ENCODE measurements at places on chromosomes 7 and 10.

DNA sequence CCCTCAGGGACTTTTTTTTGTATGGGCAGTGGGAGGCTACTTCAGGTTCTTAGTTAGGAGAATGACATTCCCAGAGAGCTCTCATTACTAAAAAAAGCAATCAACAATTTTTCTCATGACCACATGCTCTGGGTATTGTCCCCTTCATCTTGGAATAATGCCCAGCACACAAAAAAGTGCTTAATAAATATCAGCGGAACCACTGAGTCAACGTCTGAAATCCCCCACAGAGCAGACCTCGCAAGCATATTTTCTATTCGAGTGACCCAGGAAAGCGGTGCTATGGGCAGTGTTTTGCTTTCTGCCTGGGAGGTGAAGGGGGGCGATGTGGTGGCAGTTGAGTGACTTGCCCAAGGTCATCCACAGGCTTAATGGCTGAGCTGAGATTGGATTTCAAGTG lies 493.4 kb upstream of the ZMIZ1 start:
- DNase-seq = no peak

DNA sequence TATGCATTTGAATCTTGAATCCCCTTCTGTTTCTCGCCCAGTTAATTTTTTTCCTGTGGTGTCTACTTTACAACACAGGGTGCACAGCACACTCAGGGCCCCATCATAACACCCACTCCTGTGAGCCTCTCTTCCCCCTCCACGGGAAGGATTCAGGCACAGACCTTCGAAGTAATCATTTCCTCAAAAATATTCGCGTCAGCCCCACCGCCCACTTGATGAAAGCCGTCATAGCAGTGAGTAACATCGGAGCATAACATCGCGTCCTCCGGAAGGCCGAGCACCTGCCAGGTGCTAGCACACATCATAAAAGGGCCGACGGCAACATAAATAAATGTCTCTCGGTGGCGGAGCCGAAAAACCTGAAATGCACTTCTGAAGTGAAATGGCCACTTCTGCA lies 201.7 kb upstream of the ADARB2 start:
- no peak for DNase-seq

GRCh38 chr10:3807928-3808496 lies 23.0 kb upstream of the KLF6 start:
- DNase-seq = no peak

DNA sequence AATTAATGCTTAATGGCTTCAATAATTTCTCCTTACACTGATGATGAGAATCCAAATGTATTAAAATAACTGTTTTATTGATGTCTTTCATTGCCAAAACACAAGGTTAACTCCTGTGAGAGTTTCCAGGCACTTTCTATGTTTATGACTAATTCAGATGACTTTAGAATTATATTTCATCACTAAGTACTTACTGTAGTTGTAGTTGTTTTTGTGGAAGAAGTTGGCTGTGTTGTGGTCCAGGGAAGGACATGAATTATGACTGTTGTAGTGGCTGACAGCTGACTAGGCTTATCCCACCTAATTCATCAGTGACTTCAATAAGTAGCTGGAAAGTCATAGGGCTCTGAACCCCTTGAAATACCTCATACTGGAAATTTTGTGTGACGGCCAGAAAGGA lies 254.8 kb downstream of the HGF start:
- no peak for DNase-seq

GRCh38 chr7:73992101-73992562 lies 35.8 kb upstream of the ELN start:
- no peak for DNase-seq

DNA sequence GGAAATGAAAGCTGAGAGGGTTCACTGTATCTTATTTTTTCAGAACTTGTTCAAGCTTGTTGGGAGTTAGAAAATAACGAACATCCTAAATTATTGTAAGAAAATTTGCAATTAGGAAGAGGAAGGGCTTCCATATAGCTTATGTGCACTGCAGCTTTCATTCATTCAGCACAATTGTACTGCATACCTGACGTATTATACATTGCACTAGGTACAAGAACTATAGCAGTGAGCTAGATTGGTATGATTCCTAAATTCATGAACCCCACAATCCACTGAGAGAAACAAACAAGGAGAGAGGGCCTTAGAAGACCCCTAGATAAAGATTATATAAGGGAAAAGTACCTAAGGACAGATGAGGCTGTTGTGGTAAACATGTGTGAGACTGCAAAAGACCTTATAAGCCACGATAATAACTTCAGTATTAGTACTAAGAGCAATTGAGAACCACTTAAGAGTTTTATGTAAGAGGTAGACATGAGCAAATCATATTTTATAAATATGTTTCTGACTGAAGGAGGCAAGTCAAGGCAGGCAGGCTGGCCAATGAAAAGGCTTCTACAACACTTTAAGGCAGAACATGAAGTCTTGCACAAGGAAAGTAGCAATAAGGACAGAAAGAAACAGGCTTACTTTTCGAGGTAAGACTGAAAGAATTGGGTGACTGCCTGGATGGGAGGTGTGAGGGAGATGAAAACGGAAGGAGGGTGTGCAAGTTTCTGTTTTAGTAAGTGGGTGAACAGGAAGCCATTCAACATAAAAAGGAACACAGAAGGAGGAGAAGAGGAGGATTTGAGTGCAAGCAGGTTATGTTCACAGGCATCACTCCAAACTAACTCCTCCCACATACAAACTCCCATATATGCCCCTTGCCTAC lies 77.9 kb upstream of the LRRN3 start:
- no peak for DNase-seq

GRCh38 chr10:12699781-12700556 lies 301.5 kb downstream of the CCDC3 start:
- DNase-seq = no peak

- no peak for DNase-seq
Measured at GRCh38 chr7:14104861-14105260, 115.4 kb upstream of the ETV1 start.

DNA sequence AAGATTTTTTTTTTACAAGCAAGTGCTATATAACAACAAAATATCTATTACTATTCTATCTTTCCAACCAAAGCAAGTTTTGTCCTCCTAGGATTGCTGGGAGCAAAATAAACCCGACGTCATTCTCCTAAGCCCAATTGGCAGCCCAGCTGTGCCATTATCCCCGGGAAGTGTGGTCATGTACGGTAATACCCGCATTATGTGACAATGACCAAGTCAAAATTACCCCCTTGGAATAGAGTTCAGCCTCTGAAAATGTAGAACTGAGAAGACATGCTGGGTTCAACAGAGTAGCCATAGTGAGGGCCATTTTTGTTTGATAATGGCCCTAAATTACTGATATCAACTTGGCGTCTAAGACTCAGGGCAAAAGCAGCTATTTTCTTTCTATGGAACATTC lies 215.5 kb downstream of the LRRTM3 start:
- no peak for DNase-seq

- no peak for DNase-seq
Measured at GRCh38 chr7:132789281-132789680, 213.0 kb upstream of the PLXNA4 start.

DNA sequence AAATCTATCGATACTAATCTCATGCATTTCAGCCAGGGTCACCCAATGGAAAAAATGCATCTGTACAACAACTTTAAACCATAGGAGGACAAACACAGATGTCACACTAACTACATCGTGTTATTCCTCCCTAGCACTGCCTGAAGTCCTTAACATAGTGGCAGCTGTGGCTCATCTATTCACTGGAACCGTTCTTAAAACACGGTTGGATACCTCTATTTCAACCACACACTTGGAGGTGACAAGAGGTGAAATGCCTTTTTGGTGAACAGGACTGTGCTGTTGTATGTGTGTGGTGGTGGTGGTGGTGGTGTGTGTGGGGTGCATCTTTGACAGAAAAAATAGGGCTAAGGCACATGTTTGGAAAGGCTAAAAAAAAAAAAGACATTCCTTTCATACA lies 93.1 kb downstream of the NRP1 start:
- no peak for DNase-seq

- DNase-seq = no peak
Measured at GRCh38 chr7:84088802-84089201, 105.8 kb downstream of the SEMA3A start.

DNA sequence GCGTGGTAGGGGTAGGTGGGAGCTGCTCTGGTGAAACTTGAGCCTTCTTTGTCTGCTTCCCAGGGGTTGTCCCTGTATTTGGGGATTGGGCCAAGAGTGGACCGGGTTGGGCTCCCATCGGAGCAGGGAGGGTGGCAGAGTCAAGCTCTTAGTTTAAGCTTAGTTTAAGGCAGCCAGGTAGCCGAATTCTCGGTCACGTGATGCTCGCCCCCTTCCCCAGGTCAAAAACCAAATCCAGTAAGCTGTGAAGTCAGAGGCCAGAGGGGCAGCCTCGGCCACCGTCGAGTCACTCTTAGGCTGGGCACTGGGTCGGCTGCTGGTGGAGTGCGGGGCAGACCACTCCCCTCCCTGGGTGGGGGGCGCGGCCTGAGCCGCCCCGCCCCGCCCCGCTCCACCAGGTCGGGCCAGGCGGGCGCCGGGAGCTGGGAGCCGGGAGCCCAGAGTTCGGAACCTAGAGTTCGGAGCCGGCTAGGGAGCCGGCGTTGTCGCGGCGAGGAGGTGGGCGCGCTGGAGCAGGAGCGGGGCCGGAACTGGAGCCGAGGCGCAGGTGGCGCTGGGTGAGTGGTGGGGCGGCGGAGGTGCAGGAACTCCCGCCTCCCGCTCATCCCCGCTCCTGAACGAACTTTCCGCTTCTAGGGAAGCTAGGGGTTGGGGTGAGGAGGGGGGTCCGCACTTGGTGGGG lies 2.8 kb upstream of the LZTS2 start:
- peak; percentile 21 for DNase-seq

DNA sequence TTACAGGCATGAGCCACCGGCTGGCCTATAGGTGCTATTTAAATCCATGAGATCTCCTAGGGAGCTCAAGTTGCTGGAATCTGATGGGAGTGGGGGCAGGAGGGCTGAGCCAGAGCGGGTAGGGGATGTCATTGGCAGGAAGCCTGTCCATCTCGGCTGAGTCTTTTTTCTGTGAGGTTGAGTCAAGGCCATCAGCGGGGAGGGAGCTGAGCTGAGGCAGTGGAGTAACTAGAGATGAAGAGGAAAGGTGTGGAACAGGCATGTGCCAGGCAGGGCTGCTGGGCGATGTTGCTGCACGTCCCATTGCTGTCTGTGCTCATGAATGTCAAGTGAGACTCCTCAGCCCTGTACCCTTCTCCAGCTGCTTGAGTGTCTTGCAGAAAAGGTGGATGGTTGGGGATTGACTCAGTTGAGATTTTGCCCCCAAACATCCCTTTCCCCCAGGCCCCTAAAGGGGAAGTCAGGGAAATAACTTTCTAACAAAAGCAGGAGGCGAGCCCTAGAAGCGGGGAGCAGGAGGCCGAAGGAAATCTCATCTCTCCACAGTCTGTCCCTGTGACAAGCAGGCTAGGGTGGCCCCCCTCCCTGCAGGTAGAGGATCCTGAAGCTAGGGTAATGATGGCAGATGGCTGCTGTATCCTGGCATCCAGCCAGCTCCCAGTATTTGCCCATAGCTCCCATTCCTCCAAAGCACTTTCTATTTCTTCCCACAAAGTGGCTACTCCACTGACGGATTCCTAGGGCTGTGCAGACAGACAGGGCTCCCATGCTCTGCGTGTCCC lies 5.4 kb downstream of the ATP6V1F start:
- DNase-seq = no peak

GRCh38 chr7:106339513-106340246 lies 54.9 kb upstream of the NAMPT start:
- DNase-seq = no peak

DNA sequence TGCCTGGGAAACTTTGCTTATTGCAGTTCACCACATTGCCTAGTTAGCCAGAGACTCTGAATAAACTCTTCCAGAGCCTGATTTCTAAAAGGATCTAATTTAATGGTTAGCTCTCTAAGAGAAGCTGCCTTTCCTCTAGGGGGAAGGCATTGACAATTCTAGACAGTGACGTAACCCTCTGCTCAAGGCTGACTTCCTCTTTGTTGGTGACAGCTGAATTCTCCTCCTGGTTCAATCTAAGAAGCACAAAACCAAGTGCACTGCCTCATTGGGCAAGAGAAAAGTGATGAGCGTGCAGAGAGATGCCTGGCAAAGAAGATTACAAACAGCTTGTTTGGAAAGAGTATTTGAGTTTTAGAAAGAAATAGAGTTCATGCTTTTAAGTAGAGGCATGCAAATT lies 102.7 kb downstream of the MACC1 start:
- no peak for DNase-seq

- no peak for DNase-seq
Measured at GRCh38 chr10:122148876-122149560, 122.1 kb upstream of the BTBD16 start.

DNA sequence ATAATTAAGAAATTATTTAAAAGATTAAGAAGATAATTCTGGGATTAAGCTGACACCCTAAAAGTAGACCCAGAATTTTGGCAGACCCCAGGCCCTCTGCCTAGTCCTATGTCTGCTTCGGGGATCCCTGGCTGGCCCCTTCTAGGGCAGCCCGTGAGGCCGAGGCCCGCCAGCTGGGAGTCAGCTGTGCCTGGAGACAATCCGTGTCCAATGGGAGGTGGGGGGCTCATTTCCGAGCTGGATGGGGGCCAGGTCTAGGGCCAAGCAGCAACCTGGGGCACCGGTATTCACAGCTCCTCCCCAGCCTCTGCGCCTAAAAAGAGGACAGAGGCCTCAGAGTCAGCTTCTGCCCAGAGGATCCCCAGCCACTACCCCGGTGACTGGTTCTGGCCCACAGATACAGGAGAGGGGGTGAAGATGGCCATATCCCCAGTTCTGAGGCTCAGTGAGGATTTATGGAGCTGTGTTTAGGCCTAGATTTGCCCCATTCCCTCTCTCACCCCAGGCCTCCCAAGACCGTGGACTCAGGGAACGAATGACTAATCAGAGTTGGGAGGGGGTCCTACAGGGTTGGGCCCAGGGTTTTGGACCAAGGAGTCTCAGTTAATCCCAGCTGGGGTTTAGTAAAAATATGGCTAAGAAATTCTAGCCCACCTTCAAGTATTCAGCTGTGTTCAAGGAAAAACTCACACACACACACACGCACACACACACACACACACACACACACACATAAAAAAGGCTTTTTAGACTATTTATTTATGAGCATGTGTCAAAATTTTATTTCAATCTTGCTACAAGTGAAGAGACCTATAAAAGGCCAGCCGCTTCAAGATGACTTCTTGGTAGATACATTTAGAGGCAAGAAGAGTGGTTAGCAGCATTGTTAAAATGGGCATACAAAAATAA lies 37.4 kb upstream of the LBX1 start:
- DNase-seq = no peak

GRCh38 chr7:148611692-148612091 lies 21.1 kb downstream of the C7orf33 start:
- no peak for DNase-seq

- DNase-seq = no peak
Measured at GRCh38 chr10:79246606-79247275, 100.5 kb upstream of the PPIF start.

GRCh38 chr10:8254350-8254749 lies 199.9 kb downstream of the GATA3 start:
- DNase-seq = no peak

Data from effector CD4-positive, alpha-beta T cell (primary cell).